Hepatocyte (in vitro differentiated cells): ENCODE measurements at places on chromosomes 3 and 15. TPM values are rescaled to one million over a fixed set of nuclear protein-coding genes. Genes with fewer than 3 reads are reported as not detected.

Gene GCNT3
- total RNA-seq, result 17.5 and 21.6 TPM in 2 replicates

Gene ATP13A4
- total RNA-seq, result 14.2 and 18.2 TPM in 2 replicates

Gene UPK1B
- total RNA-seq, result 9.0 and 12.0 TPM in 2 replicates

Gene FEZF2
- not detected in 2 replicates for total RNA-seq

Gene MST1R
- 7.5 and 8.7 TPM in 2 replicates for total RNA-seq

Gene SMAD3
- 24.6 and 32.2 TPM in 2 replicates for total RNA-seq

Gene PRSS50
- total RNA-seq, result 0.33 and 1.1 TPM in 2 replicates

Gene C3orf22
- total RNA-seq, result not detected in 2 replicates

Gene MYO5A
- 8.5 and 14.8 TPM in 2 replicates for total RNA-seq

Gene TUSC7
- not detected in 2 replicates for total RNA-seq

Gene IRAK2
- 3.7 and 4.0 TPM in 2 replicates for total RNA-seq
